ENCODE measurements at places on chromosomes 7 and 10.

GRCh38 chr10:22849077-22849805, 78.6 kb upstream of the ARMC3 start:
- no peak for DNase-seq

GRCh38 chr10:119826771-119827170, 45.9 kb downstream of the MCMBP start:
- DNase-seq, result peak; percentile 26

GRCh38 chr10:103884681-103885139, 29.3 kb upstream of the SH3PXD2A start:
- peak; percentile 76 for DNase-seq

DNA sequence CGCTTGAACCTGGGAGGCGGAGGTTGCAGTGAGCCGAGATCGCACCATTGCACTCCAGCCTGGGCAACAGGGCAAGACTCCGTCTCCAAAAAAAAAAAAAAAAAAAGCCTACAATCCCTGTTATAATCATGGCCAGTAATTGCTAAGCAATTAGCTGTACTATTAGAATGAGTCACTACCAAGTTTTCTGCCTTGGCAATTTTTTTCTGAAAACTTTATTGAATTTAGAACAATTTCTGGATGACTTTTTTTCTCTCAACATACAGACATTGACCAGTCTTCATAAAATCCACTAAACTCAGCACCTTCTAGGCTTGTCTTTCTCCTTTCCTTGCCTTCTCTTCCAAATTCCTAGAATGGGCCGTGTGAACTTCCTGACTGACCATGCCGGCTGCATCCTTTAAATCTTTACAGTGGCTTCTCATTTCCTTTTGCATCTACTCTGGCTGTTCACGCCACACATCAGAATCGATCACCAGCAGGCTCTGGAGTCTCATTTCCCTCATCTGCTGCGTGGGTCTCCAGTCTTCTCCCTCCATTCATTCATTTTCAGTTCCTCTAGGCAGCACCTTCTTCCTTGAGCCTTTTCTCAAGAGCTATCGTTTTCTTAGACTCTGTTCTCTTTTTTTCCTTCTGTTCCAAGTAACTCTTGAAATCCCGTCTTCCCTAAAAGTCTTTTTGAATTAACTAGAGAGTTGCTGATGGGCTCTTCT, 107.9 kb downstream of the KAT6B start:
- no peak for DNase-seq

GRCh38 chr7:124269774-124270173, 236.9 kb upstream of the TMEM229A start:
- no peak for DNase-seq

GRCh38 chr7:82389876-82390275, 53.7 kb downstream of the CACNA2D1 start:
- DNase-seq, result no peak

DNA sequence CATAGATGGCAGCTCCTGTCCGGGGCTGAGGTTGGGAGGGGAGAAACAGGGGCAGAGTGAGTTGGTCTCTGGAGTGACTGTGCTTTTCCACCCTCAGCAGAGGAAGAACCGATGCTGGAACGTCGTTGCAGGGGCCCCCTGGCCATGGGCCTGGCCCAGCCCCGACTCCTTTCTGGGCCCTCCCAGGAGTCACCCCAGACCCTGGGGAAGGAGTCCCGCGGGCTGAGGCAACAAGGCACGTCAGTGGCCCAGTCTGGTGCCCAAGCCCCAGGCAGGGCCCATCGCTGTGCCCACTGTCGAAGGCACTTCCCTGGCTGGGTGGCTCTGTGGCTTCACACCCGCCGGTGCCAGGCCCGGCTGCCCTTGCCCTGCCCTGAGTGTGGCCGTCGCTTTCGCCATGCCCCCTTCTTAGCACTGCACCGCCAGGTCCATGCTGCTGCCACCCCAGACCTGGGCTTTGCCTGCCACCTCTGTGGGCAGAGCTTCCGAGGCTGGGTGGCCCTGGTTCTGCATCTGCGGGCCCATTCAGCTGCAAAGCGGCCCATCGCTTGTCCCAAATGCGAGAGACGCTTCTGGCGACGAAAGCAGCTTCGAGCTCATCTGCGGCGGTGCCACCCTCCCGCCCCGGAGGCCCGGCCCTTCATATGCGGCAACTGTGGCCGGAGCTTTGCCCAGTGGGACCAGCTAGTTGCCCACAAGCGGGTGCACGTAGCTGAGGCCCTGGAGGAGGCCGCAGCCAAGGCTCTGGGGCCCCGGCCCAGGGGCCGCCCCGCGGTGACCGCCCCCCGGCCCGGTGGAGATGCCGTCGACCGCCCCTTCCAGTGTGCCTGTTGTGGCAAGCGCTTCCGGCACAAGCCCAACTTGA, 2.7 kb downstream of the REPIN1 start:
- DNase-seq, result no peak

DNA sequence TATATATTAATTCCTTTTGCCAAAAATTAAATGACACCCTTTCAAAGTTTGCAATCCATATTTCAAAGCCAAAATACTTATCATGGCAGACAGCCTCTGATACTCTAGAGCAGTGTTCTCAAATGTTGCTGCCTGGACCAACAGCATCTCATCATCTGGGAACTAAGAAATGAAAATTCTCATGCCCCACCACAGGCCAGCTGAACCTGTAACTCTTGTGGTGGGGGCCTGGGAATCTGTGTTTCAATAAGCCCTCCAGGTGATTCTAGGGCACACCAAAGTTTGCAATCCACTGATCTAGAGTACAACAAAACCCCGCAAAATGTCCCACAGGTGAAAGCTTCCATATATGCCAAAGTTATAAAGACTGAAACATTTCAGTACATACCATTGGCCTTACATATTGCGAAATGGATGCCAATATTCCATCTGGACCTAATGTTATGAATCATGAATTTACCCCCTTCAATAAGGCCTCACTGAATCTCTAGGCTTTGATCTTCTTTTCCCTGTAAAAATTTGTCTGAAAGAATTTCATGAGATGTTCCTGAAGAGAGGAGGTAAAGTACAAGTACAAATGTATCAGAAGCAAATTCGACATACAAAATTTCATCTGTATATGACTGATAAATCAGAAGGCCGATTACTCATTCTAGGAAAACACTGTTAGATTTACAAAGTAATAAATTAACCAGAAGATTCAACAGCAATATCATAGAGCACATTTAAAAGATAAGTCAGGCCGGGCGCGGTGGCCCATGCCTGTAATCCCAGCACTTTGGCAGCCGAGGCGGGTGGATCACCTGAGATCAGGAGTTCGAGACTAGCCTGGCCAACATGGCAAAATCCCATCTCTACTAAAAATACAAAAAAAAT, 25.3 kb upstream of the EPC1 start:
- no peak for DNase-seq

DNA sequence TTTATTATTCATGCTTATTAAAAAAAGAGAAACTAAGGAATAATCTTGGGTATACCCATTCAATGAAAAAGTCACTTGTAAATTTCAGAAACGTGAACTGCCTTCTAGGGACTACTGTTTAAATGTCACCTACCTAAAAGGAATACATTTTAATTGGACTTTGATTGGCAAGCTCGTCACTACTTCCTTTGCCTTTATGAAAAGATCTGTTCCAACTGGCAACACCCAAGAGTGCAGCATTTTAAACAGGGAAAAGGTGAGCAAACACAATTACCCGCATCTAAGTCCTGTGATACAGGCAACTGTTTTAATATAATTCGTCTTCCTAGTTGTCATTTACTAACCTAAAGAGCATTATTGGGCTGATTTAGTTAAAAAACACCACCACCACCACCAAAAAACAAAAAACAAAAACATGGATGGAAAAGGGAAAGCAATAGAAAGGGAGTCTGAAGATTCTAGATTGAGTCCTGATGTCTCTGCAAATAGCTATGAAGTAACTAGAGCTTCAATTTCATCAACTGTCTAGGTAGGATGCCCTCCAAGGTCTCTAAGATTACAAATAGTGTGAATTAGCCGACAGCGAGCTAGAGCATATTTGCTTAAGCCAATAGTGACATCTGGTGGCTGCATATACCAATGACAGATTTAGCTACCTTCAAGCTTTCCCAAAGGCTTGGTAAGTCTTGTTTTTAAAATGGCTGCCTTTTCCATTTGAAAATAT, 33.8 kb upstream of the ICA1 start:
- peak; percentile 83 for DNase-seq

GRCh38 chr7:65477326-65477725, 103.7 kb downstream of the ZNF92 start:
- DNase-seq, result peak; percentile 30

GRCh38 chr7:14818871-14819270, 83.7 kb downstream of the DGKB start:
- no peak for DNase-seq

DNA sequence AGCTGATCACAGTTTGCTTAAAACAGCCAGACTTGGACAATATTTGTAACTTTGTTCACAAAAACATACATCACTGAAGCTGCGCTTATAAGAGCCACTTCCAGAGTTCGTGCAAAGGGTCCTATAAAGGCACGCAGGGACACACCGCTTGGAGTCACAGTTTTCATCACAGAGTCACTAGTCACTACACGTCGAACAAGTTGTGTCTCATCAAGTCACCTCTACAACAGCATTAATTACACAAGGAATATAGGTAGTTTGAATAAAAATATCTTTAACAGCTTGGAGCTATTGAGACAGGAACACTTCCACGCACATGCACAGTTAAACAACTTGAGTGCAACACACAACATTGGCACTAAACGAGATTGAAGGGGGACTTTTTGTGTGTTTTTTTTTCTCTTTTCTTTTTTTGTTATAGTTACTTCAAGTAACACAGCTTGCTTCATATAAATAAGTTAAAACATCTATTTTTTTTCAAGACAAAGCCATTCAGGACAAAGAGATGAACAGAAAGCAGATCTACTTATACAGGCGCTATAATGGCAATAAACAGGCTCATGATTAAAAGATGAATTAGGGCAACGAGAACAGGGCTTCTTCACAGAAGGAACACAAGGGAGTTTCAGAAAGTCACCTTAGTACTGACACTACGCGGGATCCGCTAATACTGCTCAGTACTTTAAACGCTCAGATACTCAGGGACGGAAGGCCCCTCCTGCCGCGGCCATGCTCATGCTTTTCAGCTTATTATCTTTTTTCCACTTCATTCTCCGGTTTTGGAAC, 2.2 kb downstream of the HOXA5 start:
- DNase-seq, result no peak

DNA sequence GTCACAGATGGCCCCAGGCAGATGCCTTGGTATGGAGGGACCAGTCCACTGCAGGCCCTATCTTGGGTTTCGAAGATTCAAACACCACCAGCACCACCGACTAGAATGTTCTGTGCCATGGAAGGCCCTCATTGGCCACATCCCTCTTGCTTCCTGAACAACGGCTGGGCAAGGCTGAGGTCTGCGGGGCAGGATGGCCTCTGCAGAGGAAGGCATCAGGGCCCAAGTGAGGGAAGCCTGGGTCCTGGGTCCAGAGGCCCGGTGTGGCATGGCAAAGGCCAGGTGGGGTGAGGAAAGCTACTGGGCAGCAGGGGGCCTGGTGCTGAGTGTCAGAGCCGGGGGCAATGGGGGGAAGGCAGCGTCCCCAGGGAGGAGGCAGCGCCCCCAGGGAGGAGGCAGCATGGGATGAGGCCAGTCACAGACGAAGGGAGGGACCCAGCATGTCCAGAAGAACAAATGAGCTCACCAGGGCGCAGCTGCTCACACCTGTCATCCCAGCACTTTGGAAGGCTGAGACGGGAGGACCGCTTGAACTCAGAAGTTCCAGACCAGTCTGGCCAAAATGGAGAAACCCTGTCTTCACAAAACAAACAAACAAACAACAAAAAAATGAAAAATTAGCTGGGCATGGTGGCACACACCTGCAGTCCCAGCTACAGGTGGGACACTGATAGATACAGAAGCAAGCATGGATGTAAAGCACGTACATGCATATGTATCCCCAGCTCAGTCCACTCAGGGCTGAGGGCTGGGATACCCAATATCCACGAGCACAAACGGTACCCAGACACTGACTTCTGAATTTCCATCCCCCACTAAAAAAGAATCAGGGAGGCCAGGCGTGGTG, 64.4 kb downstream of the PROSER2 start:
- DNase-seq, result no peak

GRCh38 chr10:89992575-89992974, 291.2 kb downstream of the KIF20B start:
- DNase-seq, result no peak

- DNase-seq, result no peak
These were observed 887 bp downstream of the TMUB1 start for GRCh38 chr7:151082141-151083070.

GRCh38 chr10:14953424-14954000, 384 bp downstream of the DCLRE1C start:
- DNase-seq, result peak; percentile 79

GRCh38 chr7:3005257-3005656, 38.4 kb downstream of the CARD11 start:
- peak; percentile 30 for DNase-seq

- DNase-seq, result no peak
These were observed 1.1 kb downstream of the VWC2 start for GRCh38 chr7:49774459-49775064.

DNA sequence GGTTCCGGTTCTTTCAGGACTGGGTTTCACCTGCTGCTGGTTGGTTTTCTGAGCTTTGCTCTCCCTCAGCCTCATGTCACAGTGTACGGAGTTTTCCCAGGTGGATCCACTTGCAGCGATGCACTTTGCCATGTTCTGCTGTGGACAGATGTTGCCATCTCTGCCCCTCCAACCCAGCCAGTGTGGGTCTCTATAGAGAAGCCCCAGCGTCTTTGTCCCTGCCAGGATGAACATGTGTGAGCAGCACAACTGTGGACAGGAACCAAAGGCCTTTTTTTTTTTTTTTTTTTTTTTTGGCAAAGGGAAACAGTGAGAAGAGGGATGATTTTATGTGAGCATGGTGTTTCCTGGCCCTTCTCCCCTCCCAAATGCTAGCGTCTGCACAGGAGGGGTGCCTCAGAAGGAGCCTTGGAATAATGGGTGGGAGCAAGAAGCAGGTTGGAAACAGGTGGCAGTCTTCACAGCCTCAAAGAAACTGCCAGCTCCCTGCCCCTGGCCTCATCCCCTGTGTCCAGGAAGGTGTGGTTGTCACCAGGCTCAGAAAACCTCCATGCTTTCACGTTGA, 106.5 kb downstream of the RPS24 start:
- no peak for DNase-seq

GRCh38 chr10:117666166-117666565, 123.6 kb downstream of the EMX2 start:
- DNase-seq, result no peak

- DNase-seq, result no peak
These were observed 230.0 kb downstream of the PHF14 start for GRCh38 chr7:11203683-11204082.

- DNase-seq, result no peak
These were observed 22.4 kb upstream of the NPFFR1 start for GRCh38 chr10:70306181-70306705.
